Activated CD4-positive, alpha-beta T cell treated with anti-CD3 and anti-CD28 coated beads for 36 hours (primary cell): ENCODE measurements at places on chromosomes 3 and 15. TPM values are rescaled to one million over a fixed set of nuclear protein-coding genes. Genes with fewer than 3 reads are reported as not detected.

TRPC1 gene
- total RNA-seq = 4.7 TPM

ALG1L2 gene
- 0.71 TPM for total RNA-seq

CDHR4 gene
- total RNA-seq = not detected

MYZAP gene
- total RNA-seq = 0.11 TPM

- H3K27ac ChIP-seq = no peak overlapping the region
- no peak overlapping the region for H3K4me3 ChIP-seq
- no peak for DNase-seq
- H3K36me3 ChIP-seq = peaks cover 2% of the 10 kb centered on the region
- H3K27me3 ChIP-seq = peaks cover 3% of the 10 kb centered on the region
These were observed 52.5 kb downstream of the KLF15 start for GRCh38 chr3:126304704-126305103.

DNA sequence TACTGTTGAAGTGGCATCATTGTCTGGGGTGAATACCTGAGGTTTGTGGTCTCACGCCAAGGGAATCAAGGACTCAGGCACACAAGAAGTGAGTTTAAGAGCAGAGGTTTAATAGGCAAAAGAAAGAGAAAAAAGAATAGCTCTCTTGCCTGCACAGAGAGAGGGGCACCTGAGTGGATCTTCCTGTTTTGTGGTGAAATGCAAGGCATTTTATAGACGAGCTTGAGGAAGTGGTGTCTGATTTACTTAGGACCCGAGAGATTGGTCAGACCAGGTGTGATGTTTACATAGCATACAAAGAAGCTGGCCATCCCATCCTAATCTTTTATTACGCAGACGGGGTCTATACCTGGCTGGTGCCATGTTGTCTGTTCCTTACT, 13.2 kb downstream of the CCR5 start:
- no peak overlapping the region for H3K4me3 ChIP-seq
- no peak overlapping the region for H3K27ac ChIP-seq
- H3K27me3 ChIP-seq = peaks cover 7% of the 10 kb centered on the region
- no peak for DNase-seq

- H3K36me3 ChIP-seq = no peaks in the 10 kb centered on the region
- peak overlapping the region; percentile 34 for H3K27ac ChIP-seq
- no peak overlapping the region for H3K4me3 ChIP-seq
These were observed 48.9 kb downstream of the GLDN start for GRCh38 chr15:51390241-51390965.

DNA sequence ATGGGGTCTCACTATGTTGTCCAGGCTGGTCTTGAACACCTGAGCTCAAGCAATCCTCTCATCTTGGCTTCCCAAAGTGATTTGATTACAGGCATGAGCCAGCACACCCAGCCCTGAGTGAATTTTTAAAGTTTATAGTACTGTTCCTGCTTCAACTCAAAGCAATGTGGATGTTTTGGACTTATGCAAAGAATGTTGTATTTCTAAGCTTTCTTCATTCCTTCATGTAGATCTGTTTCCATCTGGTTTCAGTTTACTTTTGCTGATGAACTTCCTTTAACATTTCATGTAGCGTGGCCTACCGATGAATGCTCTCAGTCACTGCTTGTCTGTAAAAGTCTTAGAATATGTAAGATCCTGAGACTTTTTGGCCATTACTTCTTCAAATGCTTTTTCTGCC, 23.2 kb downstream of the NRG4 start:
- no peak for DNase-seq
- no peaks in the 10 kb centered on the region for H3K4me1 ChIP-seq
- H3K4me3 ChIP-seq = no peak overlapping the region
- no peaks in the 10 kb centered on the region for H3K36me3 ChIP-seq
- no peak overlapping the region for H3K27ac ChIP-seq

- no peak overlapping the region for H3K27ac ChIP-seq
- H3K27me3 ChIP-seq = no peaks in the 10 kb centered on the region
- no peak overlapping the region for H3K4me3 ChIP-seq
- no peak for DNase-seq
These were observed 482.6 kb upstream of the ZNF717 start for GRCh38 chr3:76267851-76268380.

GRCh38 chr15:100689131-100689899, 86.9 kb downstream of the ASB7 start:
- H3K4me1 ChIP-seq = no peaks in the 10 kb centered on the region
- no peak overlapping the region for H3K27ac ChIP-seq
- peaks cover 9% of the 10 kb centered on the region for H3K27me3 ChIP-seq
- H3K36me3 ChIP-seq = no peaks in the 10 kb centered on the region
